ENCODE measurements at places on chromosomes 4 and X.

DNA sequence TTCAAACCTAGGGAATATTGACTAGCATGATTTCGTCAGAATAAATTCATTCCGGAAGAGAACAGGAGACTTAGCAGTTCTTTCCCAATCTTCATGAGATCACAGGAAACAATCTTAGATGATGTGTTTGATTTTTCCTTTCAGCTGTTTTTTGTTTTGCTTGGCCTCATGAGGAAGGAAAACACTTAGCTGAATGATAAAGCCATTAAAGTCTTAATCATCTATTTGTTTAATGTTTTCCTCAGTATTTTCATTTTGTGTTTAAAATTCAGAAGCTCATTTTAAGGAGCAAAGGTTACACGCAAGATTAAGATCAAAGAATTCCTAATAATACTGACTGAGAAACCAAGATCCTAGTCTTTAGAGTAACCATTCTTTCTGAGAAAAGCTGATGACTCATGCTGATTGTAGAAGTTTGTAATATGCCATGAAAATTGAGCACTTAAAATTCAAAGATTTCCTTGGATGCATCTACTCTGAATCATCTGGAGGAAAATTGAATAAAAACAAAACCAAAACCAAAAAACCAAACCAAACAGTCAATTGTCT lies 15.4 kb upstream of the TBC1D19 start:
- DNase-seq: no peak

DNA sequence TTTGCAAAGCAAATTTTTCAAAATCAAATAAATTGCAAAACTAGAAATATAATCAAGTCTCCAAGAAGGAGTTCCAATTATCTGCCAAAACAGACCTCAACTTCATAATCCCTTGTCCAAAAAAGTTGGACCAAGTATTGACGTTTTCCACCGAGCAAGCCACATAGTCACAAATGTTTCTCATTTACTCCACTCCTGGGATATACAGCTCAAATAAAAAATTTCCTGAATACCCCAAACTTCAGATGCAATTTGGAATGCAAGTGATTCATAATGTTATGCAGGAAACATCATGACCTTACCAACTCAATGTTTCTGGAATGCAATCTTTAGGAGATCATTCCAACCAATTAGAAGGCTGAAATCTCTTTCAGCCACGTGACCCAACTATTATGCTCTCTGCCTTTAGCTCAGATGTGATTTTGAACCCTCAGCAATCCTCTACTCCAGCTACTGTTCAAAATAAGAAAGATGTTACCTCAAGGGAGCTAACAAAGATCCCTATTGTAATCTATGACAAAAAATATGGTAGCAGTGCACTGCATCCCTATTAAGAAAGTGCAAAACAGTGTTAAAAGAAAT lies 72.4 kb downstream of the PRDM5 start:
- DNase-seq: no peak

GRCh38 chr4:135533053-135533452 lies 1331.5 kb upstream of the PABPC4L start:
- no peak for DNase-seq

GRCh38 chr4:182307746-182308145 lies 64.5 kb downstream of the TENM3 start:
- DNase-seq: no peak

DNA sequence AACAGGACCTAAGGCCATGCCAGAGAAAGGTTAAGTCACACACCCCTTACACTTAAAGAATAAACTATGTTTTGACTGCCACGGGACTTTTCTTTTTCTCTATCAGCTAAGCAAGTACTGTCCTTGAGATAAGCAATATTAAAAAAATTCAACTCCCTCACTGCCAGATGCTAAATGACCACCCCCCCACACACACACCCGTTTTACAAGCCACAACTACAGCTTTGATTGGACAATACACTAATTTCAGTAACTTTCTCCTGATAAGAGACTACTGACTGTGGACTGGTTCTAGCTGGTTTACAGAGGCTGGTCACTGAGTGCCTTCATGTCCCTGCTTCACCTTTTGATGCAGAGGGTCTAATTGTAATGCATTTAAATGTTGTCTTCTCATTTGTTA lies 63.9 kb upstream of the HOPX start:
- no peak for DNase-seq

DNA sequence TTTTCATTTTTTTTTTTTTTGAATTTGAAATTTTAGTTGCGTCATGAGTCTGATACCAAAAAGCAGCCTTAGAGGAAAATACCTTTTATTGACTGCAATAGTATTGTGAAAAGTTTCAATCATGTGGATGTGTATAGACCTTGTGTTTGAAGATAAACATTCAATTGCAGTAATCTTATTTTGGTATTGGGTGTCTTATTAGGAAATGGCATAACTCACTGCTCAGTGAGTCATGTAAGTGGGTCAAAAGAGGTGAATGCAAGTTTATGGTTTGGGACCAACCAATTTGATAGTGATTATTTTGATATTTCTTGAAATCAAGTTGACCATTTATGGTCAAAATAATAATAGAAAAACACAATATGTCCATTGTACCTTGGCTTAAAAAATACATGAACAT lies 627.8 kb upstream of the SLIT2 start:
- no peak for DNase-seq

DNA sequence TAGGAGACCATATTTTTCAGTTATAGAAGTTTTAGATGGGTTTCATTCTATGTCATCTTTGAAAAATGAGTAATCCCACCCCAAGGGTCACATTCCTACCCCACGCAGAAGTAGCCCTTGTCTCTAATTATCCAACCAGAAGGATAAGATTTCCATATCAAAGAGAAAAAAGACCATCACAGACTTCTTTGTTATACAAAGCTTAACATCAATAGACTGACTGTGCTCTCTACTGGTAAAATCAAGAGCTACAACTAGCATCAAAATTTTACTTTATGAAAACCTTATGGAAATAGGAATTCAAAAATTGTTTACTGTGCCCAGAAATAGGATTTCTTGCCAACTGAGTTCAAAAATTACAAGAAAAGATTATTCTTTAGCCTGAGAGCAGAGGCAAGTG lies 24.9 kb downstream of the TNMD start:
- DNase-seq: no peak

DNA sequence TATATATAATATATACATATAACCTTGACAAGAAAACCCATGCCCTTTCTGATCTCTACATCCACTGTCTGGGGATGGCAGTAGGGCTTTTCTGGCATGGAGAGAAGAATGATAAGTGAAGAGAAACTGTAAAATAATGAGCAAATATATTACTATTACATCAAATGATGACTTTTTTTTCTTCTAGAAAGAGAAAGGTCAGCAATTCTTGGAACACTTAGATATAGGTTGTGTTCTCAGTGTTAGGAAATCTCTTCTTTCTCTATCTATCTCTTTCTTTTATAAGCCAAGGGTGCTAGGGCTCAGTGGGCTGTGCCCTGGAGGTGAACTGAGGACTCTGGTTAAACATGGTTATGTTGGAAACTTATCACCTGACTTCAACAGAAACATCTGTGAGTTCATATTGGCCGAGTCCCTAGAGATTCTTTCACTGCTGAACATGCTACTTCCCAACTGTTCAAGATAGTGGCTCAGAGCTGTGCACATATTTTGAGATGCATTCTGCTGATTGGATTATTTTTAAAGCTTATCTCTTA lies 265.1 kb downstream of the GBA3 start:
- no peak for DNase-seq

- DNase-seq: no peak
Measured at GRCh38 chr4:44961001-44961755, 234.8 kb upstream of the GNPDA2 start.

DNA sequence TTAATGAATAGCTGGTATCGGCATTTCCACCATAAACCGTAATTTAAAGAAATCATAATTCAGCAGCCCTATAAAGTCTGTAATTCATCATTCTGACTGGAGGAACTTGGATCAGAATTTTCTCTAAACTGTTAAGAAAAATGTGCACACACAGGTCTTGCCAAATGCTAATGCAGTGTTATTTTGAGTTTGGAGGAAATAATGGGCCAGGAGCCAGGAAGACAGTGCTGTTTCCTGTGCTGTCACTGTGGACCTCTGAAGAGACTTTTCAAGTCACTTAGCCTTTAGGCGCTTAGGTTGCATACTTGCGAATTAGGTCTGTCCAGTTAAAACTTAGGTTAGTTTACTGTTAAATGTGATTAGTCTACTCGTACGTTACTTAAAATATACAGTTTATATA lies 137.5 kb upstream of the ANXA3 start:
- no peak for DNase-seq

- DNase-seq: no peak
Measured at GRCh38 chrX:78624962-78625909, 33.9 kb downstream of the RTL3 start.

DNA sequence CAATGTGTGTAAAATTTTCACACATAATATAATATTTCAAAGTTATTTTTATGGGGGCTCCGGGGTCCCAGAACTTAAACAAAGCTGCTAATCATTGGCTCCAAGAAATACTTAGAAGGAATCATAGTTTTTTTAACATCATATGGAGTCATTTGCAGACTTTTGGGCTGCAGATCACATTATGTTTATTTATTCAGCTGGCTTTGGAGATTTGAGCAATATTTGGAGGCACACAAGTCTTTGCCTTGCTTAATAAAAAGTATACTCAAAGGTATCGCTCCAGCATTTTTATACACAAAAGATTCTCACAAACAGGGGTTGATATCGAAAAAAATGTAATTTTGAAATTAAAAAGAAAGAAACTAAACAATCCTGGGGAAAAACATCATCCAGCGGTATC lies 382.5 kb upstream of the TENM3 start:
- no peak for DNase-seq

GRCh38 chr4:34939073-34939472 lies 1305.2 kb downstream of the ARAP2 start:
- no peak for DNase-seq

DNA sequence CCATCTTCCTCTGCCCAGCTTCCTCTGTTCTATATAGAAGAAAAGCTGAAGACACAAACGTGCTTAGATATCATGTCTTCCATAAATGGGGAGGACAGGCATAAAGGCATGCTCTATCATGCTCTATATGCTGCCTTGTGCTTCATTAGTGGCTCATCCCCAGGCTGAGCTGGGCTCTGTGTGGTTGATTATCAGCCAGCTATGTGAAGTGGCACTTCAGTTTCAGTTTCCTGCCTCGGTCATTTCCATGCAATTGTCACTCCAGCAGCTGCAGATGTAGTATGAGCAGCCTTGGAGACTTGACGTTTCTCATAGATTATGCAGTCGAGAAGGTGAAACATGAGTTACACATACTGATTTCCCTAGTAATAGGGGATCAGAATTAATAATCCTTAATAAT lies 106.2 kb downstream of the SYTL5 start:
- no peak for DNase-seq

DNA sequence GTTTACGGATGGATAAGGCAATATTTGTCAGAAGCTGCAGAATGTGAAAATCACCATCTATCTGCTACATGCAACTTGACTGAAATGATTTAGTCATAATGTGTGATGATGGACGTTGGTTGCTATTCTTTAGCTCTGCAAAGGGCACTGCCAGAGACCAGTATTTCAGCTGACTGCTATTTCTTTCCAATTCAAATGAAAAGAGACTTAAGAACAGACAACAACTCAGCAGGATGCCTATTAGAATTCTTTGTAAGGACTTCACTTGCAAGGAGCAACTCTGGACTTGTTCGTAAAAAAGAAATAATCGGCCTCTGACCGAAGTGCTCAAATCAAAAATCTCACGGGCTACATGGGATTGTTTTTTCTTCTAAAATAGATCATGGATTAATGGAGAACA lies 262.7 kb downstream of the DHX15 start:
- DNase-seq: no peak

DNA sequence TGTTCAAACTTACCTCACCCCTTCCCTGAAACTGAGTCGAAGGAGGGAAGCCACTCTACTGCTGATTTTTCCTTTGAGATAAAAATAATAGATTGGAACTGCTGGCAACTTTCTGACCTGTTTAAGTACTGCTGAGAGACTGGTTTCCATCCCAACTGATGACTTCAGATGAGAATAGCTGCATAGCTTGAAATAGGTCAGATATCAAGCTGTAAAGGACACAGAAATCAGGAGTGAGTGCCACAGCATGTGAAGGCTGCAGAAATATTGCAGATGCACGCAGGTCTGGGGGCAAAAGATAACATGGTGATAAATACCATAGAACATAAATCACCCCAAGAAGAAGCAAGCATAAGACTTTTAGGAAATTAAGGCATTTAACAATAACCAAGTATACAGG lies 923.2 kb downstream of the SH3BGRL start:
- no peak for DNase-seq

DNA sequence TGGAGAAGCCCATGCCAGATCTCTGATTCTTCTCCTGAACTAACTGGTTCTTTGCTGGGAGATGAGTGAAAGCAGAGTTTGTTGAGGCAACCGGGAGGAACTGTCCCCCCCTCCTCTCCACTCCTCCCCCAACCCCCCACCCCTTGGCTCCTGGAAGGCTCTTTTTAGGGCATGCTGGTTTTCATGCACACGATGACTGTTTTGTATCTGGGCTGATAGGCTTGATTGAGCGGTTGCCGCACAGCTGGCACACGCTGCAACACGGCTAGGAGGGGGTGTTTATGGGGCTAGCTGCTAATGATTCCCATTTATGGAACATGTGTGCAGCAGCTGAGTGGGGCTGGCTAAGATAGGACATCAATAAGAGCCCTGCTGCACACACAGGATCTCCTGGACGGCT lies 137.2 kb downstream of the SMIM20 start:
- DNase-seq: no peak

GRCh38 chr4:42865572-42866189 lies 26.8 kb upstream of the GRXCR1 start:
- DNase-seq: peak; percentile 68

GRCh38 chr4:8664031-8664805 lies 71.7 kb downstream of the CPZ start:
- DNase-seq: no peak

- DNase-seq: no peak
Measured at GRCh38 chrX:105650986-105651385, 171.4 kb upstream of the NRK start.

GRCh38 chrX:5907207-5907606 lies 321.5 kb downstream of the NLGN4X start:
- DNase-seq: no peak

- no peak for DNase-seq
Measured at GRCh38 chrX:43345166-43345565, 310.9 kb upstream of the MAOA start.

DNA sequence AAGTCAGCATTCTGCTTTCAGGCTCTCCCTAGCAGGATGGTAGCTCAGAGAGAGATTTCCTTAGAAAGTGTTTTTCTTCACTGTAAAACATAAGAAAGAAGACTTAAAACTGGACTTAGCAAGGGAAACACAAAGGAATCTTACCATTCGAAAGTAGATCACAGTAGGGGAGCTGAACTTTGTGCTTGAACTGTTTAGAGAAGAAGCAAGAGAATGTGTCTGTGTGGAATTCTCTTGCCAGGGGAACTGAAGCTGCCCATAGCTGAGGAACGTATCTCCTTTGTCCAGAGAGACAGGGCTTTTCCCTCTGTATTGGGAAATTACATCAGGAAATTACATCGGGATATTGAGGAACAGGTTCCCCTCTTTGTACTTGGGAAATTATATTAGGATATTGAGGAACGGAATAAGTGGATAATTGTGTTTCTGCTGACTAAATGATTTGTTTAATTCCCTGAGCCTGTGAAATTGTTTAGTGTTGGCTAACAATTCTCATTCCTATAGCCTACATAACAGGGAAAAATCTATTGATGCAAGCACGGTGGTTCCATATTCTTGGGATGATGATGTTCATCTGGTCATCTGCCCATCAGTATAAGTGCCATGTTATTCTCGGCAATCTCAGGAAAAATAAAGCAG lies 21.2 kb downstream of the SRD5A3 start:
- DNase-seq: no peak

GRCh38 chr4:74714611-74715130 lies 79.7 kb downstream of the BTC start:
- no peak for DNase-seq

Measured in NCI-H2081 (cell line).